ENCODE measurements at places on chromosomes 1 and 21.
A peak's percentile ranks its signal among the peaks of the same experiment; 100 is the strongest.

DNA sequence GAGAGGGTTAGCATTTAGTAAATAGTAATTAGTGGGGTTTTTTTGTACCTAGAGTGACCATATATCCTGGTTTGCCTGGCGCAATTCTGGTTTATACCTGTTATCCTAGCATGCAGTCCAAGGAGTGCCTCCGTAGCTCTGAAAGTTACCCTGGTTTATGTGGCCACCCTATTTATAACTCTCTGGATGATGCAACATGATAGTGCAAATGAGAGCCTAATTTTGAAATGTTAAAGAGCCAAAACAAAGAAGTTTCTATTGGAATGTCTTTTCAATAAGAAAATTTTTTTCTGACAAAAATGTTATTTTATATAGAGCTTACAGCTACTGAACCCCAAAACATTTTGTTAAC, 5.7 kb downstream of the AHCYL1 start:
- DNase-seq: no peak

GRCh38 chr1:12466816-12467215, 151.2 kb downstream of the DHRS3 start:
- DNase-seq: no peak

DNA sequence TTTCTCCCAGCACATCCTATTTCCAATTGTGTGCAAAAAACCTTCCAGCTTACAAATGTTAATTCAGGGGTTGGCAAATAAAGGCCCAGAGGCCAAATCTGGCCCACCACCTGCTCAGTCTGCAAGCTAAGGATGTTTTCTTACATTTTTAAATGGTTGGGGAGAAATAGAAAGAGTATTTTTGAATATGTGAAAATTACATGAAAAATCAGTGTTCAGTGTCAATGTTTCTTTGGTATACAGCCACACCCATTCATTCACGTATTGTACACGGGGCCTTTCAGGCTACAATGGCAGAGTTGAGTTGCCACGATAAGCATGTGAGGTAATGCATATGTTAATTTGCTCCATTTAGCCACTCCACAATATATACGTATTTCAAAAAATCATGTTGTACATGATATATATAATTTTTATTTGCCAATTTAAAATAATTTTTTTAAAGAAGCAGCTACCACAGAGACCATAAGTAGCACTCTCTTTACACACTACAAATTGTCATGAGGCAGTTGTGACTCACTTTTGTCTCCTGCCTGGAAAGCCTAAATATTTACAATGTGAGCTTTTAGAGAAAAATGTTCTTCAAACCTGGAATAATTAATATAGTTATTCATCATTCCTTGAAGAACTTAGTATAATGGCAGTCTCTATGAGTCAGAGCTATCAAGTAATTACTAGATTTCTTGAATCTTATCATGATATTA, 189.6 kb downstream of the SMYD3 start:
- no peak for DNase-seq

DNA sequence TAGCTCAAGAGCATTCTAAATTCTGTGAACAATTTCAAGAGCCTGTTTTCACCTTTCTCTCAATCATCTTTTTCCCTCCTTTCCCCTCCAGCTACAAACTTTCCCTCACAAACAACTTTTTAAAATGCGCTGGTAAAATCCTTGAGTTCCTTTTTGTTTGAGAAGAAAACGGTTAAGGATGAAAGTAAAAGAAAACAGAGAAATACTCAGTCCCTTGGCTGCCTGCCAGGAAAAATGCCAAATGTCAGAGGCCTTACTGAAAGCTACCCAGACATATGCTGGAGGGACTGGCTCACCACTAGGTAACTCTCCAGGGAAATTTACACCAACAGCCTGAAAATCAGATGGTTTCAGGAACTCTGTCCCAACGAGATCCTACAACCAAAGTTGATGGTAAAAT, 11.0 kb upstream of the SERBP1 start:
- DNase-seq: peak; percentile 25

DNA sequence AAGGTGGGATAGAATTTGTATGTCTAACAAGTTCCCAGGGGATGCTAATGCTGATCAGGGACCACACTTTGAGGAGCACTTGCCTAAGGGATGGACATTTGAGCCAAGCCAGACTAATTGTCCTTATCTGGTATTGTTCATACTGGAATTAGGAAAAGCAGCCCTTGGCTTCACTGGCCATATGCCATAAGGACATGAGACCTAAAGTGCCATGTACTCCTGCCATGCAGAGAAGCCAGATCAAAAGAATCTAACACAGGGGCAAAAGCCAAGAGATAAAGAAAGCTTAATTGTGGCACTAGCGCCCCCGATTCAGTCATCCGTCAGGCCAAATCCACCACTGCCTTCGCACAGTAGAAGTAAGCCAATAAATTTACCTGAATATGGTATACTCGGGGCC, 45.7 kb downstream of the RNF11 start:
- peak; percentile 86 for DNase-seq

- DNase-seq: no peak
Measured at GRCh38 chr21:41511858-41512257, 3.9 kb upstream of the TMPRSS2 start.

GRCh38 chr1:97202481-97203380, 481.1 kb downstream of the PTBP2 start:
- no peak for DNase-seq

DNA sequence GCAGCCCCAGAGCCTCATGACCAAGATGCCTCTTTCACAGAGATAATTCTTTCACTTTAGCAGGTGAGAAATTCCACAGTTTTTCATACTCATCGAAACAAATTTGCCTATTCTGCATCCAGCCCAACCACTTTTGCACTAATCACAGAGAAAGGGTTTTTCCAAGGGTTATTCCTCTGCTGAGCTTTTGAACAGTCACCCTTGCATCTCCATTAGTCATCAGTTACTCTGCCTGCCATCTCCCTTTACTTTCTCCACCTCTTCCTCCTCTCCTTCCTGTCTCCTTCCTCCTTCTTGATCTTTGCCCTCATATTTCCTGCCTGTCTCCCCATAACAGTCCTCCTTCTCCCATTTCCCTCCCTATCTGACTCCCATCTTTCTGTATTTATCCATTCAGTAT, 43.9 kb downstream of the FH start:
- DNase-seq: no peak

DNA sequence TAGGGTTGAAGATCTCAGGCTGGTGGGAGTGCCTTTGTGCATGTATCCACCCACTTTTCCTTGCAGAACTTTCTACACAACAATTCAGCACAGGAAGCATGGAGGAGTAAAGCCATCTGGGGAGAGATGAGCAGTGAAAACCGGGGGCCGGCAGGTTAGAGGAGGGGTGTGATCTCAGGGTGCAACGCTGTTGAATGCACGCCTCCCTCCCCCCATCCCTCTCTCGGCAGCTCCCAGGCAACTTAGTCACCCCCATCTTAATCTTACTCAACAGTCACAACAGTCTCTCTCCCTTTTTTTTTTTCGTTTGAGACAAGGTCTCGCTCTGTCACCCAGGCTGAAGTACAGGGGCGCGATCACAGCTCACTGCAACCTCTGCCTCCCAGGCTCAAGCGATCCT, 16.6 kb upstream of the ABCG1 start:
- no peak for DNase-seq

DNA sequence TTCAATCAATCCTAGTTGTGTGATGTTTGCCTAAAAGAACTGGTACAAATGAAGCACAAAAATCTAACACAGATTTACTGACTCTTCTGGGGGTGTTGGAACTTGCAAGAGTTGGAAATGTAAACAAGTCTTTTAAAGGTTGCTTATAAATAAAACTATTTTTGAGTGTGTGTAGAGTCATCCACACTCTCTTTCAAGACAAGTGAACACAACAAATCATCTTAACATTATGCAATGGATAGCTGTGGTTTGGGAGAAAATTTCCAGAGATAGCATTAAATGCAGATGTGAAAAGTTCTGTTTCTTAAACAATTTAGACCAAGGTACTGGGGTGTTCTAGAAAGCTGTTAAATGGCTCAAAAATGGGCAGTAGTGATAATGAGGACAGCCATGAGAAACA, 28.7 kb downstream of the C1orf87 start:
- no peak for DNase-seq

- no peak for DNase-seq
Measured at GRCh38 chr1:101017448-101017847, 8.1 kb downstream of the DPH5 start.

- no peak for DNase-seq
Measured at GRCh38 chr1:1309251-1310108, 1.1 kb downstream of the PUSL1 start.

- no peak for DNase-seq
Measured at GRCh38 chr1:23216771-23217420, 406 bp downstream of the HTR1D start.

DNA sequence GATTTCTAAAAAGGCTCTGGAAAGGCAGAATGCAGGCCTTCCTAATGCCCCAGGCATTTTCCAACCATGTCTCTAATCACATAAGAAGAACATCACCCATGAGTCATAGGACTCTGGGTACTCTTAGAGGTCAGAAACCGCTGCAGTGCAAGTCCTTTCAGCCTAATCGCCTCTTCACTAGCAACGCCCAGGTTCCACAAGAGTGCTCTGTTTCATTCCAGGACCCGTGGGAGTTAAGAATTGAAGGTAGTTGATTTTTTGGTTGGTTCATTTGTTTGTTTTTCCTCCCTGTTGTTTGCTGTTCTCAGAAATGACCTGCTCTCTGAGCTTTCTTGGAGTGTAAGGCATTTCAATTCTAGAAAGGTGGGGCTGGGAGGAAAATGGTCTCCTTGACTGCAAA, 123.2 kb downstream of the NR5A2 start:
- DNase-seq: no peak

GRCh38 chr1:202968895-202969295, 1.8 kb upstream of the CYB5R1 start:
- no peak for DNase-seq

DNA sequence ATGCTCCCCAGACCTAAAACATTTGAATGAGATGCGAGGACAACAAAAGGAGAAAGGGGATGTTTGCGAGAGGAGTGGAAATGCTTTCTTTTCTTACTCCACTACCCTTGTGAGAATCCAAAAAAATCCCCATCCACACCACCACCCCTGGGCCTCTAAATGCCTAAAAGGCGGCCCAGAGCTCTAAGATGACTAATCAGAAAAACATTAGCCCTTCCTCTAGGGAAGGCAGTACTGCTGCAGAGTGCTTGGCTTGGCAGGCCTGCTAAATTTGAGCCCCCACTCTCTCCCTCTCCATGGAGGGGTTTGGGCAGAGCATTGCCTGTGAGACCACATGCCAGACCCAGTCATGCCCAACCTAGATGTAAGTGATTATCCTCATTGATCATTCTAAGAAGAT, 347.9 kb downstream of the USH2A start:
- DNase-seq: no peak

Measured in DMS79 treated with DMSO at 0.1 percent for 48 hours (cell line).